Neuronal stem cell (in vitro differentiated cells): ENCODE measurements at places on chromosomes 5 and 9.

GRCh38 chr5:172830876-172831662 is 3.0 kb upstream of the ERGIC1 start:
- H3K36me3 ChIP-seq, result no peaks in the 10 kb centered on the region
- peaks cover 1% of the 10 kb centered on the region for H3K4me1 ChIP-seq
- DNase-seq, result no peak
- no peak overlapping the region for H3K4me3 ChIP-seq
- H3K27me3 ChIP-seq, result no peaks in the 10 kb centered on the region
- no peak overlapping the region for H3K27ac ChIP-seq

- H3K27ac ChIP-seq, result no peak overlapping the region
- H3K4me3 ChIP-seq, result no peak overlapping the region
- H3K27me3 ChIP-seq, result no peaks in the 10 kb centered on the region
- no peaks in the 10 kb centered on the region for H3K36me3 ChIP-seq
Measured at GRCh38 chr5:160197341-160198144, 31.8 kb upstream of the FABP6 start.

GRCh38 chr9:12680341-12680740 is 12.8 kb upstream of the TYRP1 start:
- DNase-seq, result no peak
- H3K4me3 ChIP-seq, result no peak overlapping the region
- H3K36me3 ChIP-seq, result no peaks in the 10 kb centered on the region
- H3K4me1 ChIP-seq, result no peaks in the 10 kb centered on the region
- no peaks in the 10 kb centered on the region for H3K27me3 ChIP-seq
- H3K27ac ChIP-seq, result no peak overlapping the region

DNA sequence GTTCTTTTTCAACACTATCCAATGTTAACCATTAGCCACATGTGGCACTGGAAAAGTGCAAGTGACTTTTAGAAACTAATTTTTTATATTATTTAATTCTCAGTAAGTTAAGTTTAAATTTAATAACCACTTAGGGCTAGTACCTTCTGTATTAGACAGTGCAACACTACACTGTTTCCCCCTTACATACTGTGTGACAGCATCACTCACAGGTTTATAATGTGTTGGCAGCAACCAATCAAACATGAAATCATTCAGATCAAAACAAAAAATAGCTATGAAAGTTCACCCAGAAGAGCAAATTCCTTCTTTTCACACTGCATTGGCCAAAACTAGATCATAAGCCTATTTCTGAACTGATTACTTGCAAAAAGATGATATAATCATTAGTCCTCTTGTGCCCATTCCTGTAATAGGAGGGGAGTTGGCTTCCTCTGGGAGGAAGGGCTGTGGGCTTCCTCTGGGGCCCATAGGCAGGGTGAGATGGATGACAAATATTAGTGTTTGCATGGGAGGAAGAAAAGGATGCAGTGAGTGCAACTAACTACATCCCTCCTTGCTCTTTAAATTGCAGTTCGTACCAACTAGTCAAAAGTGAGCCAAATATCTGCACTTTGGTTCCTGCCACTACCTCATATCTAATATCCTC is 708.1 kb upstream of the RGMB start:
- no peaks in the 10 kb centered on the region for H3K36me3 ChIP-seq
- no peak overlapping the region for H3K27ac ChIP-seq
- no peak for DNase-seq
- no peak overlapping the region for H3K4me3 ChIP-seq
- H3K27me3 ChIP-seq, result no peaks in the 10 kb centered on the region

- peak; percentile 89 for DNase-seq
- H3K4me1 ChIP-seq, result peaks cover 24% of the 10 kb centered on the region
- peak overlapping the region; percentile 74 for H3K27ac ChIP-seq
- H3K36me3 ChIP-seq, result no peaks in the 10 kb centered on the region
- peak overlapping the region; percentile 85 for H3K4me3 ChIP-seq
Measured at GRCh38 chr5:134527156-134527960, 1.9 kb downstream of the JADE2 start.

DNA sequence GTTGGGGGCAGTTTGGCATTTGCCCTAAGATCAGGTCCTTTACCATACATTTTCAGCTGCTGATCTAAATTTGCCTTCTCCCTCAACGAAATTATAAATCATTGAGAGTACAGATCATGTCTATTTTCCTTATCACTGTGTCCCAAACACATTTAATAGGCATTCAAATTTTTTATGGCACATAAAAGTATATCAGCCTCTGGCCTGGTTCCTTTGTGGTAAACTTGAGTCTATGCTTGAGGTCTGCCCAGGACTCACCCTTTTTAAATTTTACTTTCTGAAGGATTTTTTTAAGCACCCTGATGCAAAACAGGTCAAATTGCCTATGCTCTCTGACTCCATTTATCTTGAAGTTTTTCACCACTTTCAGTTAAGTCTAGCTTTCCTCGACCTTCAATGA is 163.6 kb upstream of the GRIN3A start:
- no peak for DNase-seq
- no peak overlapping the region for H3K27ac ChIP-seq
- H3K36me3 ChIP-seq, result peaks cover 2% of the 10 kb centered on the region
- H3K4me1 ChIP-seq, result no peaks in the 10 kb centered on the region
